Glutamatergic neuron (in vitro differentiated cells): ENCODE measurements at places on chromosomes 2 and 18. TPM values are rescaled to one million over a fixed set of nuclear protein-coding genes. Genes with fewer than 3 reads are reported as not detected.

Gene TTC21B
- total RNA-seq = 46.2 TPM

GRCh38 chr2:174335988-174336500 lies 1.3 kb downstream of the SP9 start:
- DNase-seq = peak; percentile 60

DNA sequence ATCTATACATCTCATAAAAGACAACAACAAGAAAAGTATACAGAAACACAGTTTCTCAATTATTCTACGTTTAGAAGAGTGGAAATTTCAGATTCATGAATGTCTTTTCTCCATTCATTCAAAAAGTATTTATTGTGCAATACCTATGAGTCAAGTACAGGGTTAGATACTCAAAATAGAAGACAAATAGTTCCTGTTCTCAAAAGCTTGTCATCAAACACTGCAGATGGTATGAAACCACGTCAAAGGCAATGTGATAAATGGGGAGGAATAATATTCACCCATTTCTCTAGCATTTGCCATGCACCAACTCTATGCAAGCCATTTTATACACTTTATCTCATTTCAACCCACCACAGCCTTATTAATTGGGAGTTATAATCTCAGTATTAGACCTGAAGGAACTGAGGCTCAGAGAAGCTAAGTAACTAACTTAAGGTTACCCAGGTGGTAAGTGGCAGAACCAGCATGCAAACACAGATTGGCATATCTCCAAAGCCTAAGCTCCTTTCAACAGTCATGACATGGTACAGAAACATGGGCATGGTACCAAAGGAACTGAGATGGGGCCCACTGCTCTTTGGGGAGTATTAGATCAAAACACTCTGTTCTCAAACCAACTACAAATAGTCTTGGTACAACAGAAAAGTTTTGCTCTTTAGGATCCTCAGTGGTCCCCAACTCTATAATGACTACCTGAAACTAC lies 67.2 kb upstream of the NPAS2 start:
- no peak for DNase-seq

Gene ATOH8
- 9.0 TPM for total RNA-seq

- DNase-seq = no peak
These were observed 17.1 kb downstream of the KRCC1 start for GRCh38 chr2:88038263-88039105.

GRCh38 chr18:51038110-51038509 lies 8.1 kb downstream of the SMAD4 start:
- no peak for DNase-seq

GRCh38 chr2:126883666-126884040 lies 15.0 kb upstream of the TEX51 start:
- DNase-seq = no peak
